ENCODE measurements at places on chromosomes 12 and 14.
A peak's percentile ranks its signal among the peaks of the same experiment; 100 is the strongest.

- no peak for DNase-seq
These were observed 25.0 kb downstream of the MAX start for GRCh38 chr14:65077318-65077717.

GRCh38 chr12:26527682-26528081 is 305.3 kb downstream of the ITPR2 start:
- no peak for DNase-seq

DNA sequence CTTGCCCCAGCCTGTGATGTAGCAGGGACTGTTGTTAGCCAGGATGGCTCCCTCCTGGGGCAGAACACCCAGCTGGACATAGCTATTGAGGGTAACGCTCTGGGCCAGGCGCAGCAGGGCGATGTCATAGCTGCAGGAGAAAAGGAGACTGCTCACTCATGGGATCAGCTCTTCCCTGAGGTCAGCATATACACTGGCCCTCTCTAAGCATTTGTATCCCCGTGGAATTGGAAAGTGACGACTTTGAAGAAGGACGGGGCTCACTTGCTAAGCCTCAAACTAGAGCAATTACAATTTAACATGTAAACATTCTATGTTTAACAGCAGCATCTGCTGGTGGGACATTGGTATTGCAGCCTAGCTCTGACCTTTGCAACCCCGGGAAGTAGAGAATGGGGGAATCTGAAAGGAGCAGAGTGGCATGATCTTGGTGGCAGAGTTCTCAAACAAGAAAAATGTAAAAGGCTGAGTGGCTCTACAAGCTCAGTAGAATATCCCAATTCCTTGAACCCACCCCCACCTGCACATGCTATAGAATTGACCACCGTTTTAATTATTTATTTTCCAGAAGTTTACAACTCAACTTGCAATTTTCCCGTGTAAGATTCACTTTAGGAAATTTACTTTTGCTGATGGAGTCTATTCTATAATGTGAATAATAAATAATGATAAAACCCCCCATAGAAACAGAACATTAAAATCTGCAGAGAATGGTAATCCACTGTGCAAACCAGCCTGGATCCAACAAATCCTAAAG is 5.0 kb downstream of the CELA1 start:
- peak; percentile 71 for DNase-seq

DNA sequence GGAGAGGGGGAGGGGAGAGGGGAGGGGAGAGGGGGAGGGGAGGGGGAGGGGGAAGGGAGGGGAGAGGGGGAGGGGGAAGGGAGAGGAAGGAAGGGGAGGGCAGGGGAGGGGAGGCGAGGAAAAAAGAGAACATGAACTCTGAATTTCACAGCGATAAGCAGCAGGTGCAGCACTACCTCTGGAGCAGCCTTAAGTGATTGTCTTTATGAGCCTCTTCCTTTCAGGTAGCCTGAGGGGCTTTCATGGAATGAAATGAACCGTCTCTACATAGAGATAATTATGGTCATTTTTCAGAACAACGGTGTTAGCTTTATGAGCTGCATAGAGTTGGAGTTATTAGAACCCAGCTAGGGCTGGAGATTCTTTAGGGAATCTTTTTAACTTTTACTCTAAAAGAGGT is 18.1 kb upstream of the PTCSC3 start:
- DNase-seq, result no peak

GRCh38 chr12:460261-461230 is 807 bp downstream of the B4GALNT3 start:
- DNase-seq, result peak; percentile 46

- DNase-seq, result no peak
These were observed 134.5 kb upstream of the MED13L start for GRCh38 chr12:116411977-116412376.

DNA sequence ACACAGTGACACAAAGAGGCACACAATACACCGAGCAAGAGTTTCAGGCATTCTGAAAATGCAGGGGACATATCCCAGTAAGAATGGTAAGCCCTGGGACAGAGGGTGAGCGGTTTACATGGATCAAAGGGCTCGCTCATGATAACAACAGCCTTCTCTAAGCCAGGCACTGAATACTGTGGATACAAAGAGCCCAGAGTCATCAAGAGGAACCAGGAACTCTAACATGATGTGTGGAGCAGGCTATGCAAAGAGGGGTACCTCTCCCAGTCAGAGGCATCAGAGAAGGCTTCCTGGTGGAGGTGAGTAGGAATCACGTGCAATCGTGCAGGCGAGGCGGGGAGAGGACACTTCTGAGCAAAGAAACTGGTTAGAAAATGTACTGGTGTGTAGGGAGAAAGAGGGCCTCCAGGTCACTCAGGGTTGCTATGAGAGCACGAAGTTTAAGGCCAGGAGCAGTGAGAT is 76.9 kb upstream of the EEA1 start:
- DNase-seq, result no peak

GRCh38 chr12:41552588-41552987 is 364.5 kb downstream of the PDZRN4 start:
- DNase-seq, result no peak

DNA sequence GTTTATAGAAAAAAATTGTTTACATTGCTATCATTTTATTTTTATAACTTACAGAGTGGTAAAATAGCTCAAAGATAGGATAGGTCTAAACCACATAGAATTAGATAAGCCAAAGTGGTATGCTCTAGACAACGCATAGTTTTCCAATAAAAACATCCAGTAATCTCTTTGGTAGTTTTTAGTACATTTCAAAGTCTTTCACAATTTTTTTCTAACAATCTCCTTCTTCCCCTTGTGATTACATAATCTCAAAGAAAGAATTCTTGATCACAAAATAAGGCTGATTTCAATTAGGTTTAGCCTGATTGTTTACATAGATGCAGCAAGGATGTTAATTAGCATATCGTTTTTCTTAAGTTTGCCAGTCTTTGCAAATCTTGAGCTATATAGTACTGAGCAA is 460.0 kb downstream of the FUT8 start:
- no peak for DNase-seq

GRCh38 chr14:84425968-84426367 is 1104.0 kb upstream of the FLRT2 start:
- DNase-seq, result no peak

DNA sequence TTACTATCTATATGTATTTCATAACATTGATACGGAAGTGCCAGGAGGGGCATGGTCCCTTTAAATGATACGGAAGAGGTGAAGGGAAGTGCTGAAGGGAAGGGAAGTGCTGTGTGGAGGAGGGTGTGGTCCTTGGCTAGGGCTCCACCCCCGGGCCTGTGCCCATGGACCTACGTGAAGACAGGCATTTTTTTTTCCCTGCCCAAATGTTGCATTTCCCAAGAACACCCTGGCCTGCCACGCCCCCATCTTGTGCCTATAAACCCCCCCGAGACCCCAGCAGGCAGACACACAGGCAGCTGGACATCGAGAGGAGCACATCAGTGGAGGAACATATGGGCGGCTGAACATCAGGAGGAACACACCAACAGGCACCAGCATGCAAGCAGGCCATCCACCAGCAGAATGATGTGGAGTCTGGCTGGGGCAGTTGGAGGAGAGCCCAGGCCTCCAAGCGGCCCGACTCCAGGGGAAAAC is 134.1 kb downstream of the SLC41A2 start:
- no peak for DNase-seq
